ENCODE measurements at places on chromosomes 12 and 14.

- no peak for DNase-seq
These were observed 17.1 kb upstream of the AMN start for GRCh38 chr14:102905116-102906108.

DNA sequence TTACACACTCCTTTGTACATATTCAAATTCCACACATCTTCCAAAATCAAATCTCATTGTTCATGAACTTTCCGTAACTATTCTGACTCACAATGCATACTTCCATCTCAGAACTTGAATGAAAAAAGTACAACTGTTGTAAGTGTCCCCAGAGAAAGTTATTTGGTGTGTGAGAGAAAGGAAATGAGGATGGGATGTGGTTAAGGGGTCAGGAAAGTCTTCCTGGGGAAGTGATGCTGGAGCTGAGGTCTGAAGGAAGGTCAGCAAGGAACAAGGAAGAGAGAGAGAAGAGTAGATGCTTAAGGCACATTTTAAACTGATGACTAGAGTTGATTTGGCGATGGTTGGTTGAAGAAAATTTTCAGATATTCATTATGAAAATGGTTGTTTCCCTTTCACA is 340.0 kb upstream of the STXBP6 start:
- DNase-seq = no peak

- DNase-seq = no peak
These were observed 358.0 kb downstream of the DAD1 start for GRCh38 chr14:22231018-22231417.

- no peak for DNase-seq
These were observed 415.5 kb downstream of the PCNX1 start for GRCh38 chr14:71322655-71323250.

GRCh38 chr12:77122661-77123060 is 57.3 kb upstream of the E2F7 start:
- DNase-seq = no peak

DNA sequence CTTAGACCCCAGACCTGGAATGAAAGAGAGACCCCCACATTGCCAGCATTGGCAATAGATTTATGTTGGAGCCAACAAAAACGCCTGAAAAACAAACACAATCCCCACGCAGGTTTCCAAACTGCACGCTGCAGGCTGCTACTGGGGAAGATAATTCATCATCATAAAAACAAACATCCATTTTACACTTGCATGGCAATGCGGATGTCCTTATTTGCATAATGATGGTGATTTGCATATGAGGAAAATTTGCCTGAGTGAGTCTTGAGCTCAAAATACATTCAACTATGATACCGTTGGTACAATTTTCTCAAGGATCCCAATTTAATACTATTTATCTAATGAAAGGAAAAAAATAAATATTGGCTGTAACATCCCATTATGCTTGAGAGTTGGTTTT is 33.6 kb upstream of the TMEM132D start:
- DNase-seq = no peak

DNA sequence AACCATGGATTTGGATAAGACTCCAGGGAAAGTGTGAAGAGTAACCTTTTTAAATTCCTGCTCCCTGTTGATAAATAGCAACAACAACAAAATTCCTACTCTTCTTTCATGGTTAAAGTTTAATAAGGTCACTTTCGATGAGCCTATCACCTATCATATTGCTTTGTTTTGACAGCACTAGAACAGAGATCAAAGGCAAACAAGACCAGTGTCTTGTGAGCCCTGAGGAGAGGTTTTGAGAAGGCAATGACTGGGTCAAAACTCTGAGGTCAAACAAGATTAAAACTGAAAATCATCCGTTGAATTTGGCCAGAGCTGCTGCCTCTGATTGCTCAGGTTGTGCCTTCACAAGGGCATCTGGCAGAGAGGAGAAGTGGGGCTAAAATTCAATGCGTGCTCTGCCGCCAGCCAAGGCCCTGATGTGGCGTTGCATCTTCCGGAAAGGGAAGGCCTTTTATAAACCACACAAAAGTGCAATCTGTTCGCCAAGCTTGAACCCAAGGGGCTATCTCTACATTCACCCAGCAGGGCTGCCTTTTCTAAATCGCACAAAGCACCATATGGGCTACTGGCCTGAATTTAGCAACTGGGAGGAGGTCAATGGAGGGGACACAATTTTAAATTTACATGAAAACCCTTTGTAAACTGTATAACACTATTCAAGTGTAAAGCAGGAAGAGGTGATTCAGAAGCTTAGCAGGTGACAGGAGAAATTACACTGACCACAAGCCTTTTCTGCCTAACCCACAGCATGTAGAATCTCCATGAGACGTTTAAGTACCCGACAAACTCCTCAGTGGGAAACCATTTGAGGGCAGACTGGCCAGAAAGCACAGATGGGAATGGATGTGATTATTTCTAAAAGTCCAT is 140.8 kb downstream of the DAD1 start:
- no peak for DNase-seq

DNA sequence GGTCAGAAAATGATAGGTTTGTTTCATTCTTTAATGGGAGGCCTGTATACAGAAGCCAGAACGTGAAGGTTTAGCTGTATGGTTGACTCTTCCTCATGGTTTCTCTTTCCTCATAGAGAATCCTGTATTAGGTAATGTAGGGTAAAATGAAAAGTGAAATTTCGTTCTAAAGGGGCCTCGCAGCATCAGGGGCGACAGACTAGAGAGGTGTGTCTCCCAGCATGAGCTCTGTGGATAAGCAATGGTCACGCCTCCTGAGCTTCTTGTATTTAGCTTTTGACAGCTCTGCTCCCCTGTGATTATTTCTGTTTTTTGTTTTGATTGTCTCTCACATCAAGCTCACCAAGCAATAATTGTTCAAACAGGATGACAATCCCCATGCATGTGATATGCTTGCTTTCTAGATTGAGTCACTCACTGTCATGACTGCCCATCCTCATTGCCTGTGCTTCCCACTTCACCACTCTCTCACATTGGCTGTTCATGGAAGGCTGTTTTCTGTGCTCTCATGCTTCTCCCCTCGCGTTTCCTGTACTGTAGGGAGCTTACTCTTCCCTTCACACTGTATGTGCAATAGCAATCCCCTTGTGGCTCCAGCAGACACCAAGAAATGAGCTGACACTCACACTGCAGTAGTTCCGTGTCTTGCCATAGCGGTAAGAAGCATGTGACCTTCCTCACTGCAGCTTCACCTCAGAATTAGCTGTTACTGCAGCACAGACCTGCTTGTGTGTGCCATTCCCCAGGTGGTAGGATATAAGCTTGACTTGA is 44.0 kb downstream of the RAD52 start:
- no peak for DNase-seq

GRCh38 chr14:34498684-34499412 is 36.8 kb upstream of the SPTSSA start:
- no peak for DNase-seq

DNA sequence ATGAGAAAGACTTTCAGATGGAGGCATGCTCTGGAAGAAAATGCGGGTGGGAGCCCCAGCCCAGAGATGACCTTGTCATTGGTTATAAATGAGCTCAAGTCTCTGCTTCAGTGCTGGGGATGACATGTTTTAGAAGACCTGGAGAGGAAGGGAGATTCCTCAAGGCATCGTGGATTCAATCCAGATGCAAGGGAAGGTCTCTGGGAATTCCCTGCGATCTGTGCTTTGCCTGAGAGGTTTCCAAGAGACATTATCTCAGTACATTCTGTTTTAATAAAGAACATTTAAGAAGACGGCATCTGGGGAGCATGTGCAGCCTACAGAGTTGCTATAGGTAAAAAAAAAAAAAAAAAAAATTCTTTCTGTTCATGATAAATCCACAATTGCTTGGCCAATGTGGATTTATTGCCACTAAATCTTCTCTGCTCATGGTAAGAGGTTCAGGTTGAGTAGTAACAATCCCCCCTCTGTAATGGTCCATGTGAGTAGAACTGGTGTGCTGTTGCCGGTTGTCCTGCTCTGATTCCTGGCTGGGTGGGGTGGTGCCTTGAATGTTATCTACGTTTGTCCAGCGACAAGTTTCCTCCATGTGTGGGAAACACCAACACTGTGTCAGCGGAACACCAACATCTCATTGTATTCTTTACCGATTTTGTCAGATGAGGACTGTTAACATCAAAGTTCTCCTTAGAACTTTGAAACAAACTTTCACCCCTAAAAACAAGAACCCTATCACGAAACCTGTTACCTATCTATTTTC is 230.0 kb downstream of the MSRB3 start:
- DNase-seq = no peak

GRCh38 chr14:98230411-98230810 is 1041.6 kb downstream of the BCL11B start:
- DNase-seq = no peak

DNA sequence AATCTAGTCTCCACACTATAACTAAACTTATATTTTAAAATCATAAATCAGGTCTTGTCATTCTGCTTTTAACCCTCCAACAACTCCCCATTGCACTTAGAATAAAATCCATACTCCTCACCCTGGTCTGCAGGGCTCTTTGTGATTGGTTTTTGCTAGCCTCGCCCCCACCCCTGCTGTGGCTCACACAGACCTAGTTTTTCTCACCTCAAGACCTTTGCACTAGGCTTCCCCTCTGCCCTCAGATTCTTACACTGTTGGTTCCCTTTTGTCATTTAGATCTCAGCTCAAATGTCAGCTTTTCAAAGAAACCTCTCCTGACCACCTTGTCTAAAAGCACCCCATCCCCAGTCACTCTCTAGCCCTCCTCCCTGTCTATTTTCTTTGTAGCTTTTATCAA is 10.7 kb upstream of the LHX5 start:
- no peak for DNase-seq

- DNase-seq = no peak
These were observed 5.0 kb upstream of the SRSF9 start for GRCh38 chr12:120474616-120474960.

DNA sequence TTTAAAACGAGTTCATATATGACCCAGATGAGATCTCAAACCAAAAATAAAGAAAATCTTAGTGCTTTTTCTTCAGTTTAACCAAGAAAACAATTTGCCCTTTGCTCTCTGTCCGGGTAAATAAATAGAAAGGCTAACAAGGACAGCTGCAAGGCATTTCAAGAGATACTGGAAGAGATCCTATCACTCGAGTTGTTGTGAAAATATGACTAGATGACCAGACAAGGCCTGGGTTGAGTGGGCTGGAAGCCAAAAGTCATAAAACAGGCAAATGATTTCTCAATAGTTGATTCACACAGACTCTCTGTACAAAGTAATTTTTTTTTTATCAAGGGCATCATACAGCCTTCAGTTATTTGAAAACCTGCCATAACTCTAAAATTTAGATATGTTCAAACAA is 55.9 kb upstream of the AVPR1A start:
- no peak for DNase-seq

DNA sequence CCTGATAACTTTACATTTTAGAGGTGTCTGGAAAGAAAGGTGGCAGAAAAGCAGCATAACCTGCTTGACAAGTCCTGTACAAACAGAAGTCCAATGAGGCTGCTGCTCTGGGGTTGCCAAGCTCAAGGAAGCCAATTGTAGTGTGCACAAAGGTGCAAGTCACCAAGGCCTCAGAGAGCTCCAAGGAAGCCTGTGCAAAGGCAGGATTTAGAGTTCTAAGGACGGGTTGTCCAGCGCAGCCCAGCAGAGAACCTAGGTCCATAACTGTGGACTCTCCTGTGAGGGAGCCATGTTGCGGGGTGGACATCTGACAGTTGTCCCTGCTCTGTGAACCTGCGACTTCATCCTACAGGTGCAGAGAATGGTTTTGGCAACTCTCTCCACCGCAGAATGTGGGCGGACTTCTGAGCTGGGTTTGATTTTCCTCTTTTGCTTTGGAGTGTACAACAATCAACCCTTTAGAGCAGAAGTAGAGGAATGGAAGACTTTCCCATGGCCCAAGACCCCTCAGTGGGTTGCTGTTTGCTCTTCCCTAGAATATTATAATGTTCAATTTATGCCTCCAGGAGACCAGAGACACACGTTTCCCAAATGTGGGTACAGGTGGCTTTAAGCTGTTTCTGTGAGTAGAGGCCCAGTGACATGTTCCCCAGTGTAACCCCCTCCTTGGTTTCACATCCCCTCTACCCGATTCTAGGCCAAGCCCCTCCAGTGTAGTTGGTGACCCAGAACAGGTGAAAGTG is 81.0 kb downstream of the ETV6 start:
- no peak for DNase-seq

- no peak for DNase-seq
These were observed 477.5 kb upstream of the GARIN6 start for GRCh38 chr12:99170037-99170436.

DNA sequence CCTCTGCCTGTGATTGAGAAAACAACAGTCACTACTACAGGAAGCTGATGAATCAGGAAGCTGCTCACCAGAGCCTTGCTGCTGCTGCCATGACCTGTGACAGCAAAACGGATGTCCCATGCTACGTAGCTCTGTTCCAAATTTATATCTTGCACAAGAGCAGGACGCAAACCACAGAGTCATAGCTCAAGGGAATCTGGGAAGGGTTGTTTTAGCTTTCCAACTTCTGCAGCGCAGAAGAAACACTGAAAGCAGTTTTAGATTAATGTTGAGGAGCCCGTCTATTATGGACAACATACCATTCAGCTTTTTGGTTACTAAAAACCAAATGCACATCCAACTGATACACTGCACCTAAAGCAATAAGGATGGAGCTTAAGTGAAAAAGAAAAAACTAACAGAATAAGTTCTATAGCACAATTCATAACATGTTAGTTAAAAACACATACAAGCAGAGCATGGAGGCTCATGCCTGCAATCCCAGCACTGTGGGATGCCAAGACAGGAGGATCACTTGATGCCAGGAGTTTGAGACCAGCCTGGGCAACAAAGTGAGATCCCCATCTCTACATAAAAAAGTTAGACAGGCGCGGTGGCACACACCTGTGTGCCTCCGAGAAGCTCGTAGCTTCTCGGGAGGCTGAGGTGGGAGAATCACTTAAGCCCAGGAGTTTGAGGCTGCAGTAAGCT is 1.7 kb upstream of the ANKRD33 start:
- peak; percentile 27 for DNase-seq

- no peak for DNase-seq
These were observed 33.6 kb downstream of the PRORP start for GRCh38 chr14:35155962-35156361.

GRCh38 chr12:42421844-42422779 is 96.1 kb downstream of the PPHLN1 start:
- DNase-seq = no peak

DNA sequence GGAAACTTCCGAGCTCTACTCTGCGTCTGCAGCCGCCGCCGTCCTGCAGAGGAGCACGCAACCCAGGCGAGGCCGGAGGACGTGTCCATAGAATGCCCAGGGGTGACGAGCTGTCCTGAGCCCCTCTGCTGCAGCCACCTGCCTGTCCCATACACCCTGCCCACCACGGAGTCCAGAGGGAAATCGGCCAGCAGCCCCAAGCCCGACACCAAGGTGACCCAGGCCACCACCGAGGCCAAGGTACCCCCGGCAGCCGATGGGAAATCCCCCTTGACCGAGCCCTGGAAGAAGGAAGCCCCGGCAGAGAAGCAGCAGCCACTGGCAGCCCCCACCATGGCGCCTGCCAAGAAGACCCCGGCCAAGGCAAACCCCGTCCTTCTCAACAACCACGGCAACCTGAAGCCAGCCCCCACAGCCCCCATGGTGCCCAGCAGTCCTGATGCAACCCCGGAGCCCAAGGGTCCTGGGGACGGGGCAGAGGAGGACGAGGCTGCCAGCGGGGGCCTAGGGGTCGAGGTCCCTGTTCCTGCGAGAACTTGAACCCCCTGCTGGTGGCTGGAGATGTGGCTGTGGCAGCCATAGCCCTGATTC is 128.7 kb upstream of the C14orf180 start:
- DNase-seq = no peak

GRCh38 chr14:94601884-94602391 is 10.3 kb upstream of the SERPINA3 start:
- no peak for DNase-seq

All from activated T-helper 1 cell treated with Interleukin-2 at 50 U/mL for 16 hours (primary cell).